ENCODE measurements at places on chromosomes 4 and X.

- no peak for DNase-seq
Observed at GRCh38 chrX:124256216-124256615, 76.2 kb upstream of the TEX13D start.

- no peak for DNase-seq
Observed at GRCh38 chr4:150828159-150828558, 186.9 kb downstream of the LRBA start.

- DNase-seq: no peak
Observed at GRCh38 chr4:4606321-4606720, 64.5 kb upstream of the STX18 start.

GRCh38 chr4:71229477-71230270 lies 109.1 kb upstream of the SLC4A4 start:
- no peak for DNase-seq

- no peak for DNase-seq
Observed at GRCh38 chrX:1598876-1599790, 7.7 kb downstream of the AKAP17A start.

Data from stimulated activated CD8-positive, alpha-beta memory T cell treated with anti-CD3 and anti-CD28 coated beads, Interleukin-7, amount 100 ng/mL, for 24 hours (primary cell).